ENCODE measurements at places on chromosomes 12 and 14. TPM values are rescaled to one million over a fixed set of nuclear protein-coding genes. Genes with fewer than 3 reads are reported as not detected.

DNAJC22 gene
- total RNA-seq: 0.70 TPM

TROAP gene
- total RNA-seq: not detected

C12orf60 gene
- total RNA-seq: 2.5 TPM

ALG10B gene
- total RNA-seq: 5.5 TPM

CIDEB gene
- total RNA-seq: 2.4 TPM

DNA sequence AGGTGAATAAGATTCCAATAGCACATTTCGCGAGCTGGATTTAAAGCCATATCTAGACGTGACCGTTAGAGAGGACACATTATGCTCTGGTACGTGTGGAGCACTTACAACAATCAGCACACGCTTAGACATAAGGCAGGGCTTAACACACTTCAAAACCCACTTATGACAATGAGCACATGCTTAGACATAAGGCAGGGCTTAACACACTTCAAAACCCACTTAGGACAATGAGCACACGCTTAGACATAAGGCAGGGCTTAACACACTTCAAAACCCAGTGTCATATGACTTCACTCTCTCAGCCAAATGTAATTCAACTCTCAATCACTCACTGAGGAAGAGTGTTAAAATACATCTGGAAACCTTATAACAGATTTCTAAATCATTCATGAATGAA is 11.2 kb upstream of the PLD4 start:
- DNase-seq: no peak

GRCh38 chr12:51906430-51907082 is 748 bp upstream of the ACVRL1 start:
- no peak for DNase-seq

- DNase-seq: no peak
Measured at GRCh38 chr12:98814254-98814653, 169.2 kb downstream of the APAF1 start.

Measured in cardiac septum (tissue), 1 donor.